ENCODE measurements at places on chromosomes 3 and 15.

DNA sequence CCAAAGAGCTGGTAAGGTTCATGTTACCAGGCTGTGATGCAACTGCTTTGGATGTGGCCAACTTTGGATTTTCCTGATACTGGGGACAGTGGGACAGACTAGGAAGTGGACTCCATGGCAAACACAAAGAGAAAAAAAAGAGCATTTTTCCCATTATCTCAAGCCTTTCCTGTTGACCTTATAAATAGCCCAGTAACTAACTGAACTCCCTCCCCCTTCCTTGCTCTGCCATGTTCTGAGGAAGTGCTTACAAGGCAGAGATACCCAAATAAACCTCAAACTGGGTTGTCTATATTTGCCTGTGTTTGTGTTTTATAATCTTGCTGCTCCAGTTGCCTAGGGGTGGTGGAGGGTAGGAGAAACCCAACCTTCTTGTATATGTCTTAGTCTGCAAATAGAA is 27.3 kb upstream of the SLC9A9 start:
- no peak for DNase-seq

DNA sequence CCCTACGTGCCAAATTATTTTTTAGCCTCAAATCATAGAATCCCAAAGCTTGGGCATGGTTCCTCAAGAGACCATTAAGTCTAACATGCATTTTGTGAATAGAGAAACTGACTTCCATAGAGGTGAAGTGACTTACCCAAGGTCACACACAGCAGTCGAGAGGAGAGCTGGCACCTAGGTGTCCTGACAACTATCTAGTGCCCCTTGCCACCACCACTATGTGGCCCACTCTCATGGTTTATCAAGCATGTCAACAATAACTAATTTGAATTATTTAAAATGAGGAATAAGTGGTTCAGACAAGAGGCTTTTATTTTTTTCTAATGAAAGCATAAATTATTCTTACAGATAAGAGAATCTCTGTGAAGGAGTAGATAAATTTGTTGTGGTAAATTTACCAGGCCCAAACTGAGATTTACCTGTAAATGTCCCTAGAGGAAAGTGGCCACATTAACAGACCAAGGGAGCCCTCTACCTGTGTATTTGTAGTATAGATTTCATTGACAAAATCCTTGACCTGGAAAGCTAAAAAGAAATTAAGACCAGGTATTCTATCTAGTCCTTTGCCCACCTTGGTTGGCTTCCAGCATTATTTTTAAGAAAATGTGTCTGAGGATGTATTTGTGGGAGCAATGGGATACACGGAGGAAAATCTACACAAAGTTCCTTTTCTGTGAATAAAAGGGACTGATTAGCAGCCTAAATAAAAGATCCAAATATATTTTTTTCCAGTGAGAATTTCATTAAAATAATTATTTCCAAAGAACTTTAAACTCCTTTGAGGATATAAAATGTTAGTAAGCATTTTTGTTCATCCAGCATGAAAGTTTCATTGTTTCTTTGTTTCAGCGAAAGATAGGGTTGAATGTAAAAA is 49.1 kb downstream of the IQCH start:
- no peak for DNase-seq

DNA sequence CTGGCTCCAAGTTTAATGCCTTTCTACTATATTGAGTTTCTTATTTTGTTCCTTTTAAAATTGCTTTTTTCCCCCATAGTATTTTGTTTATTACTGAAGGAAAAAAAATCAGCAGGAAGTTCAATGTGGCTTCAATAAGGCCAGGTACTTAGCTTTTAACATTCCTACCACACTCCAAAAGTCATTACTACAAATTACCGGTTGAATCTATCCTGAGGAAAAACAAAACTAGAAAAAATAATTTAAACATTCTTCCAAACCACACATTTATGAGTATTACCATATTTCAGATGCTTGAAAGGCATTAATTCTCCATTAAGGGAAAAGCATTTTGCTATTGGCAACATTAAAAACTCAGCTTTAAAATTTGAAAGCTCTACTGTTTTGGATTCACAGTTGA is 20.2 kb upstream of the TNFSF10 start:
- no peak for DNase-seq

DNA sequence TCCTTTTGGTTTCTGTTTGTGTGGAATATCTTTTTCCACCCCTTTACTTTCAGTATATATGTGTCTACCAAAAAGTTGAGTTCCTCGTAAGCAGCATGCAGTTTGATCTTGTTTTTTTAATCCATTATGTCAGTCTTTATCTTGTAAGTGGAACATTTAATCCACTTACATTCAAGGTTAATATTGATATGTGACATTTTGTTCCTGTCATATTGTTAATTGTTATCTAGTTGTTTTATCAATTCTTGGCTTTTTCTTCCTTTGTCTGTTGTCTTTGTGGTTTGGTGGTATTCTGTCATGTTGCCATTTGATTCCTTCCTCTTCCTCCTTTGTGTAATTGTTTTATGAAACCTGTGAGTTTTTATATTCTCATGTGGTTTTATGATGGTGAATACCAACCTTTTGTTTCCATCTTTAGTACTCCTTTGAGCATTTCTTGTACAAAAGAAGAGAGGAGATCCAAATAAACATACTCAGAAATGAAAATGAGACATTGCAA is 43.4 kb upstream of the XCR1 start:
- DNase-seq: no peak

GRCh38 chr15:70213794-70214193 is 116.1 kb upstream of the TLE3 start:
- no peak for DNase-seq

DNA sequence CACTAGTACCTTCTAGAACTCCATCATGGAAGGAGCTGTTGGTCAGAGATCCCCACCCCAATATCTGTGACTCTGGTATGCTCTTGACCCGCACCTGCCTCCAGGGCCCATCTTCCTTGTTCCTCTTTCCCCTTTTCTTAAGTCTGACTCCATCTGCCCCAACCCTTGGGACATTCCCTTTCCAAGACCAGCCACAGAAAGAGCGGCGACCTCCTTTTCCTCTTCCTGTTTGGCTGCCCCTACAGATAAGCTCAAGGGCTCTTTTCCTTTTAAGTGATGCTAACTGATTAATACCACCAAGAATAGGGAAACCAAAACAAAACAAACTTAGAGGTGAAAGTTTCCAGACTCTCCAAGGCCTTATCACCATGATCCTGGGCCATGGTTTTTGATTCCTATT is 21.9 kb upstream of the ATP8B4 start:
- DNase-seq: no peak

GRCh38 chr3:192802957-192803899 is 75.9 kb upstream of the FGF12 start:
- no peak for DNase-seq

- no peak for DNase-seq
These were observed 233.1 kb downstream of the ROBO1 start for GRCh38 chr3:79534727-79535126.

DNA sequence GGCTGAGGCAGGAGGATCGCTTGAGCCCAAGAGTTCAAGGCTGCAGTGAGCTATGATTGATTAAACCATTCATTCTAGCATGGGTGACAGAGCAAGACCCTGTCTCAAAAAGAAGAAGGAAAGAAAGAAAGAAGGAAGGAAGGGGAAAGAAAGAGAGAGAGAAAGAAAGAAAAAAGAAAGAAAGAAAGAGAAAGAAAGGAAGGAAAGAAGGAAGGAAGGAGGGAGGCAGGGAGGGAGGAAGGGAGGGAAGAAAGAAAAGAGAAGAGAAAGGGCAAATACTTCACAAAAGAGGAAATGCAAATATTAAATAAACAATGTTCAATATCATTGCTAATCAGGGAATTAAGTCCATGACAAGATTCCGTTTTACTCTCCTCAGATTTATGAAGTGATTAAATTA is 4.0 kb upstream of the KIF7 start:
- no peak for DNase-seq
